Neural crest cell (in vitro differentiated cells): ENCODE measurements at places on chromosomes 4 and X. TPM values are rescaled to one million over a fixed set of nuclear protein-coding genes. Genes with fewer than 3 reads are reported as not detected.

DNA sequence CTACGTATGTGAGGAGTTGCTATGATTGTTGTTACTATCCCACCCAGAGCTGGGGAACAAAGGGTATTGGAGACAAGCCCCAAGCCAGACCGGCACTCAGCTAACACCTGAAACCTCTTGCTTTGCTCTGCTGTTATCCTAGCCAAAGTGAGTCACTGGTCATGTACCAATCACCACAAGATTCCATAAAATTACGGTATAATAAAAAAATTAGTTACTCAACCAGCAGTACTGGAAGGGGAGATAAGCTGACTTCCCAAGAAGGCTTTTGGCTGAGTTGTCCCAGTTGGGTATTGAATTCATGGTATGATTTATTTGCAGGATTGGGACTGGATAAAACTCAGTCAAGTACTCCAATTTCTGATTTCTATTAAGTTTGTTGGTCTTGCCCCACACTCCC, 5.3 kb downstream of the EDA2R start:
- no peak overlapping the region for H3K27ac ChIP-seq
- no peak overlapping the region for H3K4me3 ChIP-seq
- H3K36me3 ChIP-seq: peaks cover 8% of the 10 kb centered on the region
- no peaks in the 10 kb centered on the region for H3K27me3 ChIP-seq

BCORL1 gene
- 46.2 and 53.7 TPM in 2 replicates for total RNA-seq

GRCh38 chr4:185836241-185837084, 24.5 kb upstream of the SORBS2 start:
- peaks cover 4% of the 10 kb centered on the region for H3K4me1 ChIP-seq
- H3K27me3 ChIP-seq: no peaks in the 10 kb centered on the region
- H3K4me3 ChIP-seq: peak overlapping the region; percentile 14
- H3K27ac ChIP-seq: peak overlapping the region; percentile 81
- DNase-seq: no peak

DUSP9 gene
- total RNA-seq: 1.7 TPM in 2 replicates

PHEX gene
- total RNA-seq: 0.47 and 0.57 TPM in 2 replicates

F8A2 gene
- not detected in 2 replicates for total RNA-seq

GRCh38 chrX:133994576-133994975, 9.2 kb upstream of the GPC3 start:
- peaks cover 2% of the 10 kb centered on the region for H3K36me3 ChIP-seq
- H3K4me1 ChIP-seq: peaks cover 8% of the 10 kb centered on the region
- no peak for DNase-seq
- H3K27ac ChIP-seq: no peak overlapping the region
- no peak overlapping the region for H3K4me3 ChIP-seq

- no peaks in the 10 kb centered on the region for H3K27me3 ChIP-seq
- DNase-seq: no peak
- no peaks in the 10 kb centered on the region for H3K36me3 ChIP-seq
- no peaks in the 10 kb centered on the region for H3K4me1 ChIP-seq
- no peak overlapping the region for H3K27ac ChIP-seq
Observed at GRCh38 chr4:146417822-146418221, 103.9 kb downstream of the SLC10A7 start.

DNA sequence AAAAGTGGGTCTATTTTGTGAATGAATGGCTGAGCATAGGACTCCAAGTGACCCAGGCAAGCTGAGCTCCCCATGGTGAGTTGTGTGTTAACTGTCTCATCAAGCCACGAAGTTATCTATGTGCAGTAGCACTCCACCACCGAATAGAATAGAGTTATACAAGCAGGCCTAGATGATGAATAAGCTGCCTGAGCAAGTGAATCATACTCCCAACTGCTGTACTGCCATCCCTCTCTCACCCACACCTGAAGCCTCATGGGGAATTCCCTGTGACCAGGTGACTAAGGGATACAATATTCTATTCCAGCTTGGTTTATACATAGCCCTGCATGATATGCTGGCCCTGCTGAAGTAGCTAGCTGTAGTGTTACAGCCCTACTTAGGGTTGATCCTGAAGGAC, 38.7 kb downstream of the KDM5C start:
- no peak overlapping the region for H3K27ac ChIP-seq
- H3K4me1 ChIP-seq: no peaks in the 10 kb centered on the region
- DNase-seq: no peak
- no peaks in the 10 kb centered on the region for H3K27me3 ChIP-seq

- no peaks in the 10 kb centered on the region for H3K27me3 ChIP-seq
- H3K4me3 ChIP-seq: no peak overlapping the region
Observed at GRCh38 chrX:84118315-84118714, 69.7 kb downstream of the RPS6KA6 start.

GRCh38 chr4:5526080-5526846, 182.1 kb downstream of the EVC2 start:
- no peak for DNase-seq
- peaks cover 4% of the 10 kb centered on the region for H3K36me3 ChIP-seq
- H3K4me3 ChIP-seq: no peak overlapping the region
- peaks cover 27% of the 10 kb centered on the region for H3K4me1 ChIP-seq
- no peak overlapping the region for H3K27ac ChIP-seq

FAM184B gene
- 0.12 and 0.16 TPM in 2 replicates for total RNA-seq

GRCh38 chr4:4792466-4792865, 67.0 kb upstream of the MSX1 start:
- no peak for DNase-seq
- H3K36me3 ChIP-seq: peaks cover 17% of the 10 kb centered on the region
- peaks cover 10% of the 10 kb centered on the region for H3K27me3 ChIP-seq
- no peak overlapping the region for H3K4me3 ChIP-seq
- H3K27ac ChIP-seq: no peak overlapping the region

RELL1 gene
- total RNA-seq: 30.3 and 33.6 TPM in 2 replicates

CT45A2 gene
- total RNA-seq: not detected in 2 replicates

DNA sequence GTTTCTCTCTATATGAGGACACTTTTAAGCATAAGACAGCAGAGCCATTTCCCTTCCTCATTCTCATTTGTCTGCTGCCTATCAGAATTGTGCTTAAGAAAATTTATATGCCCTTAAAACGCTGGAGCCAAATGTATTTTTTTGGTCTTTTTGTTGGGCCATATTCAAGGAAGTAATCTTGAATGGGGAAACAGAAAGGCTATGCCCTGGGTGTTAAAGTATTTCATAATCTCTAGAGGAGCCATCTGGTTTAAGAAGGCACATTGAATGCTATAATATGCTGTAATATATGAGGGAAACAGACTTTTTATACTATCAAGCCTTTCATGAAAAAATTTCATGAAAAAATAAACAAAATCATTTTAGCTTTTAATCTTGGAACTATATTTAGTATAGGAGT, 4.3 kb downstream of the DMD start:
- peaks cover 18% of the 10 kb centered on the region for H3K4me1 ChIP-seq
- H3K4me3 ChIP-seq: no peak overlapping the region
- no peaks in the 10 kb centered on the region for H3K27me3 ChIP-seq
- no peak overlapping the region for H3K27ac ChIP-seq
